ENCODE measurements at places on chromosomes 6 and 20.

DNA sequence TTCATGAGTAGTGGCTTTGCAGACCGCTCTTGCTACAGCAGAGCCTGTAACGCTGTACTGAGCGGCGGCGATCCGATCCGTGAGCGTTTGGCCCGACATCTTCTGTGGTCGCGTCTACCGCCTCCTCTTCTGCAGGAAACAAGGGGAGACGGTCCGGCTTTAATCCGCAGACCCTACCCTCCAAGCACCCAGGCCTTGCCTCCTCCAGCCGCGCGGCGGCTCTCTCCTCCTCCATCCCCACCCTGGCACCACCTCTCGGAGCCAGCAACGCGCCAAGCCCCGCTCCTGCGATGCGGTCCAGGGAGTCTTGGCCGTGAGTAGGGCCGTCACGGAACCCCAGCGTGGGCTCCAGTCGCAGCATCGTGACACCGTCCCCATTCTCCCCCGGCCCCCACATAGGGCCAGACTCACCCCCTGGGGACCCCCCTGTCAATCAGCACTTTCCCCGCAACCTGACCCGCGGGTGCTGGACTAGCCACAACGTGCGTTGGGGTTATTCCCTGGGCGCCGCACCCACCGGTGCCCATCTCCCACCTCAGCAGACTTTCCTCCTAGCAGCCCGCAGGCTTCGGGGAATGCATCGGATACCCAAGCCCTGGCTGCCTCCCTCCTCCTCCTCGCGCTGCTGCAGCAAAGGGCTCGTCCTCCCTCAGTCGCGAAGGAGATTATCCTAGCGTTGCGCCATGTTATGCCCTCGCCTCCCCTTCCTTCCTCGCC, 914 bp downstream of the SNAP91 start:
- peaks cover 26% of the 10 kb centered on the region for H3K27me3 ChIP-seq
- H3K27ac ChIP-seq = peak overlapping the region; percentile 67
- no peaks in the 10 kb centered on the region for H3K4me1 ChIP-seq
- no peak overlapping the region for H3K4me3 ChIP-seq

DNA sequence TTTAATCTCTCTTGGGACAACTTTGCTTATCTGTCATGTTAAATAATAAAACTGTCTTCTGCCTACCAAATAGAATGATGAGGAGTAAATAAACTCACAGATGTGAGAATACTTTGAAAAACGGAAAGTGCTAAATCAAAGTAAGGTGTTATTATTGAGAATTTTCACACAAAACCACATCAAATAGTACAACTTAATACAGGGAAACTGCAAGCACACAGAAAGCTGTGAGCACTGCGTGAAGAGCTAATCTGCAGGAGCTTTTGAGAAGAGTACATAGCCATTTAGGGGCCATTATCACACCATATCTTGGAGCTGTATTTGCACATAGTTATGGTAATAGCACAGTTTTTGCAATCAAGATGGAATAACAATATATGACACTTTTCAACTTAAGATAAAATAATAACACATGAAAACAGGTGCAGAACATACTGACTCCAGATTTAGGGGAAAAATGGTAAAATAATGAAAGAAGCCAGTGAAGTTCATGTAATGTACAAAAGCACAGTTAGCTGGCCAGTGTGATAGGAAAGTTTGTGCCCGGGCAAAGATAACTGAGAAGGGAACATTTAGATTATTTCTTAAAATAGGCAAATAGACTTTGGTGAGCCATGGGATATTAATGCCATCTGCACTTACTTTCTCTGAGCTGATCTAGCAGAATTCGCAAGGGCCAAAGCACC, 398.5 kb upstream of the PLCB4 start:
- DNase-seq = no peak
- H3K27ac ChIP-seq = no peak overlapping the region

DNA sequence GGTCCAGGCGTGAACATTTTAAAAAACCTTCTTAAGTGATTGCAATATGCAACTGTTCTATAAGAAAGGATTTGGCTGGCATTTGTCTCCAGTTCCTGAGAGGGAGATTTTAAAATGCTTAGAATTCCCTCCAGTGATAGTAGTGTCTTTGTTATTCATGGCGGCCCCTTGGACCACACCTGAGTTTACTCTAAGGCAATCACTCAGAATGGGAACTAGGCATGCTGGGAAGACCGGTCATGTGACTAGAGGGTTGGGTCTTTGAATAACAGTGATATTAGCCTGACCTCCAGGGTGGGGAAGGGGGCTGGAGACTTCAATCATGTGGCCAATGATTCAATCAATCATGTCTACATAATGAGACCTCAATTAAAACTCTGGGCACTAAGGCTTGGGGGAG, 50.7 kb upstream of the UTRN start:
- H3K4me1 ChIP-seq = no peaks in the 10 kb centered on the region
- H3K36me3 ChIP-seq = no peaks in the 10 kb centered on the region
- no peak overlapping the region for H3K27ac ChIP-seq
- H3K4me3 ChIP-seq = no peak overlapping the region
- H3K27me3 ChIP-seq = no peaks in the 10 kb centered on the region

DNA sequence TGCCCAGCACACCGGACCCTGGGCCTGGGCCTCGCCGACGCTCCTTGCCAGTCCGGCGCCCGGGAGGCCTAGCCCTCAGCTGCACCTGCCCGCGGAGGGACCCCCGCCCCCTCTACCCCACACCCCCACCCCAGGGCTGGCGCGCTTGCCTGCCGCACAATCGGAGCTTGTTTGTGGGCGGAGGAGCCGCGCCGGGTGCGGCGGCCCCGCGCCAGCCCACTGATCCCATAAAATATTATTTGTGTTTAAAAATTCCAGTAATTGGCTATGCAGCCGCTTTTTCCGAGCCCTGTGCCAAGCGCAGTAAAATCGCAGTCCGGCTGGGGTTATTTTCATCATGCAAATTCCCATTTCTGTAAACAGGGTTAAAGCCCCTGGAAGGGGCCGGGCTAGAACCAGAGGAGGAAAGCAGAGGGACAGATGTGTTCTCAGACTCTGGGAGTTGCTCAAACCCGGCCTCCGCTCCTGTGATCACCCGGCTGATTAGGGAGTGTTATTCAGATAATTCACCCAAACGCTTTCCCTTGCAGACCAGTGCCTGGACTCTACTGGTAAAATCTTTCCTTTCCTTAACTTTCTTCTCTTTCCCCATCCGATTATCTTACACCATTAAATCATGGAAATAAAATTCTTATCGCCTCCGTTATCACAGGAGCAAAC, 93.1 kb downstream of the NCR2 start:
- DNase-seq = no peak
- H3K36me3 ChIP-seq = no peaks in the 10 kb centered on the region
- H3K4me1 ChIP-seq = no peaks in the 10 kb centered on the region
- H3K4me3 ChIP-seq = no peak overlapping the region
- H3K27ac ChIP-seq = no peak overlapping the region
- H3K27me3 ChIP-seq = peaks cover 25% of the 10 kb centered on the region

- peaks cover 6% of the 10 kb centered on the region for H3K4me1 ChIP-seq
- no peaks in the 10 kb centered on the region for H3K27me3 ChIP-seq
- H3K4me3 ChIP-seq = no peak overlapping the region
- H3K36me3 ChIP-seq = no peaks in the 10 kb centered on the region
These were observed 409.9 kb upstream of the MARCKS start for GRCh38 chr6:113447088-113447831.

GRCh38 chr6:121161886-121162285, 172.4 kb downstream of the TBC1D32 start:
- H3K36me3 ChIP-seq = no peaks in the 10 kb centered on the region
- no peaks in the 10 kb centered on the region for H3K4me1 ChIP-seq
- DNase-seq = no peak
- no peak overlapping the region for H3K4me3 ChIP-seq

- peak; percentile 53 for DNase-seq
- no peak overlapping the region for H3K4me3 ChIP-seq
- H3K4me1 ChIP-seq = no peaks in the 10 kb centered on the region
- H3K36me3 ChIP-seq = no peaks in the 10 kb centered on the region
- H3K27ac ChIP-seq = no peak overlapping the region
These were observed 10.2 kb upstream of the CST5 start for GRCh38 chr20:23889775-23890187.

- H3K4me1 ChIP-seq = no peaks in the 10 kb centered on the region
- no peaks in the 10 kb centered on the region for H3K27me3 ChIP-seq
- no peak for DNase-seq
- no peak overlapping the region for H3K27ac ChIP-seq
These were observed 53.0 kb downstream of the GNAS-AS1 start for GRCh38 chr20:58797371-58798338.

GRCh38 chr20:3652221-3652620, 11.0 kb downstream of the GFRA4 start:
- no peaks in the 10 kb centered on the region for H3K36me3 ChIP-seq
- peak; percentile 36 for DNase-seq
- H3K4me1 ChIP-seq = no peaks in the 10 kb centered on the region
- H3K4me3 ChIP-seq = no peak overlapping the region

- peak; percentile 27 for DNase-seq
- H3K36me3 ChIP-seq = no peaks in the 10 kb centered on the region
- H3K27me3 ChIP-seq = no peaks in the 10 kb centered on the region
- peak within 1 kb of the TSS; percentile 78 for H3K27ac ChIP-seq
- no peaks in the 10 kb centered on the region for H3K4me1 ChIP-seq
These were observed at the start of gene SYNE1 for GRCh38 chr6:152637296-152638047. TSS of gene SYNE1 (minus strand) at chr6:152637362. CDS start at chr6:152628331, 9,031 bp downstream.

GRCh38 chr20:32116079-32116521, 6.6 kb downstream of the TM9SF4 start:
- H3K4me1 ChIP-seq = peaks cover 58% of the 10 kb centered on the region
- H3K4me3 ChIP-seq = no peak overlapping the region
- no peaks in the 10 kb centered on the region for H3K27me3 ChIP-seq
- no peak for DNase-seq

DNA sequence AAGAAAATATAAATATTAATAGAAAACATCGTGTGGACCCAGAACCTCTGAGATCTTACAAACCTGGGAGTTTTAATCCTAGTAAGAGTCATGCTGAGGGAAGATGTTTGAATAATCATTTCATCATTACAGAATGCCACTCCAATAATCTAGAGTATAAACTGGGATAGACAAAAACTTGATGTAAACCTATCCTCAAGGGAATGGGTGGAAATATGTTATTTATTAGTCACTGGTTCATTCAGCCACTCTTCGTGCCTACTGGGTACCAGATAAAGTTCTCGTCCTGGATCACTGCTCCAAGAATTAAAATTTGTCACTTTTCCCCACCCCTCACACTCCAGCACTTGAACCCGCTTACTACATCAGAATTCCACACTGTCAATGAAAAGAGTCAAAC, 7.7 kb downstream of the HLA-B start:
- H3K4me3 ChIP-seq = no peak overlapping the region
- H3K4me1 ChIP-seq = no peaks in the 10 kb centered on the region

DNA sequence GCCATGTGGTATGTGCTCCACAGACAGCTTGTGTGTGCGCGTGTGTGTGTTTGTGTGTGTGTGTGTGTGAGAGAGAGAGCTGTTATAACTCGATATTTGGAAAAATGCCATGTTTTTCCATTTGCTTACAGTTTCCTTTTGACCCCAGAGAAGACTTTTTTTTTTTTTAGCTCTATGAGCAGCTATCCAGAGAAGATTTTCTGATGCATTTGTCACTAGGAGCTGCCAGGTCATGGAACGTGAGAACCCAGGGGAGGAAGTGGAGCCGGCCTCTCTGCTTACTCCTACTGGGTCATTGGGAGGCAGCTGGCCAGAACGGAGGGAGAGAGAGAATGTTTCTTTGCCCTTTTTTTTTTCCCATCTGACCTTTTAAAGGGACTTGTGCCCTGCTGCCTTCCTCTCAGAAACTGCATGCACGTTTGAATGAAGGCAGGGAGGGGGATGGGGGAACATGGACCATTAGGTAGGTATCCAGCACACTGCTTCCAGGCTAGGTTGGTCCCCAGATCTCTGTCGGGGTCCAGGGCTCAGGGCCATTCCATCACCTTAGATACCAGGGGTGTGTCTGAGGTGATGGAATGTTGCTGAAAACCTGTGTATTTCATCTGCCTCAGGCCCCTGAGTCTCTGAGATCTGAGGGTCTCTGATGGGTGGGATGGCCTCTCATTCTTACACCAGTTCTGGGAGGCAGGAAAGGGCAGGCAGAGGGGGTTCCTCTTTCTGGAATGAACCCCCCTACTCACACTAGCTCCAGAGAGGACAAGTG, 11.2 kb upstream of the MRPS18A start:
- H3K4me1 ChIP-seq = peaks cover 18% of the 10 kb centered on the region
- no peak overlapping the region for H3K27ac ChIP-seq
- no peaks in the 10 kb centered on the region for H3K36me3 ChIP-seq
- H3K4me3 ChIP-seq = no peak overlapping the region
- DNase-seq = peak; percentile 70
- H3K27me3 ChIP-seq = no peaks in the 10 kb centered on the region

DNA sequence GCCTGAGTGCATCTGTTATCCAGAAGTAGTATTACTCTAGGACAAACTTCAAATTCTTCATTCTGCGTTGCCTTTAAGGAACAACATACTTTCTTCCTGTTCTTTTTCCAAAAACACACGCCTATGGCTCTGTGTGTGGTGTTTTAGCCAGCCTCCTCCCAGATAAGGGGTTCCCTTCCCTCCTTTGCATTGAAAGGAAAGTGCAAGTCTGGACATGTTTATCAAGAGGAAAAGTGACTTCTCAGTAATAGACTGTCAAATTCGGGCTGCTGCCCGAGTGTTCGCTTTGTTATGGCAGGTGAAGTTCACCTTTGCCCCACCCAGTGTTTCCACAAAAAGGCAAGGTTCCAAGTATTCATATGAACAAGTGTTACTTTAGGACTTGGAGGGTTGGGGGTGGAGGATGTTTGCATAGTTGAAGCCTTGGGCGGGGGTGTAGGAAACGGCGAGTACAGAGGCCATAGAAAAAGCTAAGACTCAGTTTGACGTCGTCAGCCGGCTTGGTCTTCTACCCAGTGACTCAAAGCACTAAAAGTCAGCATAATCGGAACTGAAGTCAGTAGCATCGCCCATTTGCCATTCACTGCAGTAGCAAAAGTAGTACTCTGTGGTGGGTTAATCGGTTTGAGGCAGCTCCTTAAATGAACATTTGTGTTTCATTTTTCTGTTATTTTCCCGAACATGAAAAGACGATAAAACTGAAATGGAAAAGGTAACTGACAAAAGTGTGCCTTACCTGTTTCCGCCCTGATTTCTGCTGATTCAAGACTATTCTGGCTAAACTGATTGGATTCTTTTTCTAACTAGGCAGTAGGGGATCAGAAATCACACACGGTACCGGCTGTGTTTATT, 12.5 kb downstream of the PRDM1 start:
- DNase-seq = no peak
- H3K4me1 ChIP-seq = no peaks in the 10 kb centered on the region
- H3K27ac ChIP-seq = peak overlapping the region; percentile 15
- peaks cover 15% of the 10 kb centered on the region for H3K27me3 ChIP-seq
